ENCODE measurements at places on chromosomes 4 and X.

GRCh38 chrX:142043196-142043595 is 139.5 kb downstream of the MAGEC1 start:
- DNase-seq: no peak

GRCh38 chrX:20230406-20230805 is 36.3 kb downstream of the RPS6KA3 start:
- no peak for DNase-seq

DNA sequence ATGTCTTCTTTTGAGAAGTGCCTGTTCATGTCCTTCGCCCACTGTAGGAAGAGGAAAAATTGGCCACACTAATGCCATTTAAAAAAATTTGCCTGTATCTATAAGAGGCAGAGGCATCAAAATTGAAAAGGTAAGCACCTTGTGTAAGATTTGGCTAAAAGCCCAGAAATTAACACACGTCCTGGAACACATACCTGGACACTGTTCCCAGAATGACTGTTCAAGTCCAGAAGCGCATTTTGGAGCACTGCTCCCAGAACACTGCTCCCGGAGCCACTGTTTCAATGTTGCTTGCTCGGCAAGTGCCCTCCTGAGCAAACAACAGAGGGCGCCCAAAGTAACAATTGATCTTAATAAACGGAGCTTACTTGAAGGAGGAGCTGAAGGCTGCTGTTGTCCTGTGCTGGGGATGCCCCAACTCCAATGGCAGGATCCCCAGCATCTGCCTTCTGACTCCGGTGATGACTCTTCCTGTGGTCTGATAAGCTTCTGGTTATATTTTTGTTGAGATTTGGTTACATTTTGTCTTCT is 1958.6 kb downstream of the C4orf33 start:
- DNase-seq: peak; percentile 42

DNA sequence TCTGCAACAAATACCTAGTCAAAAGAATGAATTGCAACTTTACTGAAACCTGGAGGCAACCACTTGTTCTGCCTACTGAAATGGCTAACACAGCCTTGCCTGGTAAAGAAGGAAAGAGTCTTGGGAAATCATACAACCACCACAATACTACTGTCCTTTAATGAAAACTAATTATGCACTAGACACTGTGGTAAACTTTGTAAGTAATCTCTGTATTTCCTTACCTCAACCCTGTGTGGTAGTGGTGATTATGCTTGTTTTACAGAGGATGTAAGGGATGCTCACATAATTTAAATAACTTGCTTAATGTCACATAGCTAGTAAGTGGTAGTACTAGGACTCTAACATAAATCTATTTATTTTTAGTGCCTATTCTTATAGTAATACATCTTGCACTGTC is 44.7 kb downstream of the TMEM156 start:
- no peak for DNase-seq

DNA sequence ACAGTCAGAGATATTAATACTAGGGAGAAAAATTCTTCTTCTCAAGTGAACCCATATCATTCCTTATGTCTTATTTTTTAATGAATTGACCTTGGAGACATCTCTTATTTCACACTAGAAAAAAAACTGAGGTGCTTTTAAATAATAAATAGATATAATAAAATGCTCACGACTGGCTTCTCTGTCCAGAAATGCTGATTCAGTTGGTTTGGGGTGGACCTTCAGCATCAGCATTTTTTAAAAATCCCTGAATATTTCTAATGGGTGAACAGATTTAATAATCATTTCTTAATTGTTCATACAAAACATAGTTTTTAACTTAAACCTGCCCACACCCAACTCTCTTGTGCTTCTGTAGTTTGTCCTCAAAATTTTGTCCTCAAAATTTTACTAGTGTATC is 283.9 kb downstream of the TECRL start:
- no peak for DNase-seq

DNA sequence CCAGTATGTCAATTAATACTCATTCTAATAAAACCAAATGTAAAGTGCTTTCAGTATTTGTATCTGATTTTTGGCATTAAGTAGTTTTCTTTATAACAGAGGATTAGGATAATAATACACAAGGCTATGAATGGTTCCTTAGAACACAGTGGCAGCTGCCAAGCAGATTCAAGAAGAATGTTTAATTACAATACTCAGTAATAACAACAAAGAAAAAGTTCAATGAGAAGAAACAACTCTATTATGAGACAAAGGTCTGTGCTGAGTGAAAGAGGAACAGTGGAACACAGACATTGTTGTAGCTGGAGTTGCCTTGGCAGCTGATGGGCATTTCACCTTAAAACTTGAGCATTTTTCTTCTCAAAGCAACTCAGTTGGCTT is 502.6 kb upstream of the NR3C2 start:
- no peak for DNase-seq

DNA sequence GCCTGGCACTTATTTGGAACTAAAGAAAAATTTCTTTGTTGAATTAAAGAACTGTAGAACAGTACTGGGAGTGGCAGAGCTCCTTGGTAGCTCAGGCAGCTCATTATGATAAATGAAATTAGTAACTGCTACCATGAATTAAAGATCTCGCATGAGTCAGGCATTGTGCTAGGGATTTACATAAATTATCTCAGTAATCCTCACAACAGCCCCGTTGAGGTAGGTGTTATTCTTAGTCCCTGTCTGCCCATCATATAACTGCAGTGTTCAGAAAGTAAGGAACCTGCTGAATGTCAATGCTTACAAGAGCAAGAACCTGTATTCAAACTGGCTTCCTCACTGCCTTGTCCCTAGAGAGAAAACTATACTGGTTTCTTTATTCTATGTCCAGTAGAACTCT is 108.3 kb downstream of the NLGN4X start:
- no peak for DNase-seq

DNA sequence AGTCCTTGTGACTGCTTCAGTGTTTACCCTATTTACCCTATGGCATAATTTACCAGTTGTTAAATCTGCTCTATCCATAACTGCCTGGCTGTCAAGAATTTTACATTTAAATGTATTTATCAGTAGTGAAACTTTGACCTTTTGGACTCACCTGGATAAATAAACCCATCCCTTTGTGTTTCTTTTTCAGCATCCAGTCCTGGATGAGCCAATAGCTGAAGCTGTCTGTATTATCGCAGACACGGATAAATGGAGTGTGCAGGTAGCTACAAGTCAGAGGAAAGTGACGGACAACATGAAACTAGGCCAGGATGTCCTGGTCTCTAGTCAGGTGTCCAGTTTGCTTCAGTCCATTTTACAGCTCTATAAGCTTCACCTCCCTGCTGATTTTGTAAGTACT is 122.4 kb downstream of the FNIP2 start:
- no peak for DNase-seq

DNA sequence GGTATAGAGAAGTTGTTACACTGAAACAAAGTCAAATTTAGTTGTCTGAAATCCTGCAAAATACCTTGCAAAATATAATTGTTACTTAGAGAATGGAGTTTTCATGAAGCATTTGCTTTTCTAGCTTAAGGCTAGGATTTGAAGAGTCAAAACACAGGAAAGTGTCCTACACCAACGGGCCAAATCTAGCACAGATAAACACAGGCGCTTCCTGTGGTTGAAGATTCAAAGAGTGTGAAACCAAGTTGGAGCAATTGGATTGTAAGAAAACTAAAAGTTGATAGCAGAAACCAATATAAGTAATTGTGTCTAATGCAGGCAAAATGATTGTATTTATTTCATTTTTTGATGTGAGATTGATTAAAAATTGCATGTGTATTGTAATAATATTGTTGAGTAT is 2002.5 kb upstream of the TENM3 start:
- DNase-seq: no peak

DNA sequence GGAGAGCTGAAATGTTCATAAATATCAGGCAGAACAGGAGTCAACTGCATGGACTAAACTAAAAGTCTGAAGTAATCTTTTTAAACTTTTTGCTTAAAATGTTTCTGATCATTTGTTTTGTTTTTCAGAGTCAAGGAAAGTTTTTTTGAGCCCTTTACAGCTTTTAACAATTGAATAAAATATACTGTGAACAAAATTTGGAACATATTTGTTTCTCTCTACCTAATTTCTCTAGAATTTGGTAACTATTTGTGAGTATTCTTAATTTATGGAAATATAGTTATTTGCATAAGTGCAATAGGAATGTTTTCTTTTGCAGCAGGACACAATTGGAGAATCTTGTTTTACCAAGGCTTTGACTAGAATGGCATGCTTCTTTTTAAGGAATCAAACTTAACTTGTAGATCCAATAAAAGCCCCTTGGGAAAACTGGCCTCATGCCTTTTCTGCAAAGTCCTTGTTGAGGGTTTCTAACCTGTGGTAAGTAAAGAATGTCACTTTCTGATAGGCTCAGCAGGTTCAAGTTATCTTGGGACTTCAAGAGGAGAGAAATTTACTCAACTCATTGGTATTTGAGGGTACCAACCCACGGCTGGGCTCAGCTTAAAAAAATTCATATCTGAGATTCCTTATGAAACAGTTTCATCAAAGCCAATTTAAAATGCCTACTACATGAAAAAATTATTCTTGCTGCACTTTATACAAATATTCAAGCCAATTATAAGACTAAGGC is 91.5 kb downstream of the UPRT start:
- DNase-seq: no peak

- no peak for DNase-seq
Observed at GRCh38 chr4:187415231-187415630, 580.3 kb upstream of the ZFP42 start.

DNA sequence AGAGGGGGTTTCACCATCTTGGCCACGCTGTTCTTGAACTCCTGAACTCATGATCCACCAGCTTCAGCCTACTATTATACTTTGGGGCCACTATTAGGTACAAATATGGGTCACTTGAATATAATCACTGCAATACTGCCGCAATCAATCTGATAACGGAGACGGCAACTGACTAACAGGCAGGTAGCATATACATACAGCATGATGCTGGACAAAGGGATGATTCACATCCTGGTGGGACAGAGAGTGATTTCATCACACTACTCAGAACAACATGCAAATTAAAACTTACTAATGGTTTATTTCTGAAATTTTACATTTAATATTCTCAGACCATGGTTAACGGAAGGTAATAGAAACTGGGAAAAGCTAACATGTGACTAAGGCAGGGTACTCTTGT is 10.9 kb downstream of the LRBA start:
- no peak for DNase-seq

DNA sequence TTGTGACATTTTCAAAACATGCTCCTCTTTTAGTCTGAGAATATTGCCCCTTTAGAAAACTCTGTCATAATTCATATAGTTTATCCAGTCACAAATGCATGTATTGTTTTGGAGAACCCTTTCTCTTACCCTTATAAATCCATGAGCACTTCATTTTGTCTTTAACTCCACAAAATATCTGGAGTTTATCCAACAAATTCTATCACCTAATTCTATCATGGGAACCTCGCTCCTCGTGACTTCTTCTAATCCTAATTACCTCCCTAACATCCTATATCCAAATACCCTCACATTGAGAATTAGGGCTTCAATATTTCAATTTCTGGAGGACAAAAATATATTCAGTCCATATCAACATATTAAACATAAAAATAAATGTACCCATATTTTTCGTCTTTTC is 1565.9 kb downstream of the ARAP2 start:
- no peak for DNase-seq

- no peak for DNase-seq
Observed at GRCh38 chr4:123488916-123489315, 92.3 kb downstream of the SPRY1 start.

DNA sequence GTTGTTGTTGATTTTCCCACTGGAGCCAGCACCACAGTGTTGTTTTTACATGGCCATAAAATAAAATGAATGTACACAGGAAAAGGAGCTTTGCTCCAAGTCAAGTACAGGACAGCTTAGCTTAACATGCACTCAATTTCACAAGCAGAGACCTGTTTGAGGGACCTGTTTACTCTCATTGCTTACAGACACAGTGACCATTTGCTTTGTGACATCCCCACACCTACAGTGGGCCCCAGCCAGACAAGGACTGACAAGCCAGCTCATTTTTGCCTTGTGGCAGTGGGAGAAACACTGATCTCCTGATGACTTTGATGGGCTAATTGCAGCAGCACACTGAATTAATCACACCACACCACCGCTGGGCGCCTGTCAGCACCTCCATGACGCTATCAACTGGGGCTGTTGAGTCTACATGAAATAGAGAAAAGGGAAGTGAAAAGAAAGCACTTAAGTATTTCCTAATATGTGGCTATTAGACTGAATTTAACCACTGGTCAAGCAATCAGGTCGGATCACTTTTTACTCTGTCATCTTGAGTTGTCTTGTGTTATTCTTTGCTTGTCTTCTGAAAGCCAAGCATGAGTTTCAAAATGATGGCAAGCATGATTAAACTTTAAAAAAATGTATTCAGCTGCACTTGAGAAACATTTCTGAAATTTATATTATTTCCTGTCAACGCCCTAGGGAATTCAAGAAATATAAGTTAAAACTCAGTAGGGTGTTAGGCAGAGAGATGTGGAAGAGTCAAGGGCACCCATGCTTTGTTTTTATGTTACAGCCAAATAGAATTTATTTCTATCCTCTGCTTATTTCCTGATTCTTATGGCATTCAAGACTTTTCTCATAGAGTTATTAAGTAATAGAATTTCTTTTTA is 557.7 kb downstream of the RAB28 start:
- DNase-seq: no peak

DNA sequence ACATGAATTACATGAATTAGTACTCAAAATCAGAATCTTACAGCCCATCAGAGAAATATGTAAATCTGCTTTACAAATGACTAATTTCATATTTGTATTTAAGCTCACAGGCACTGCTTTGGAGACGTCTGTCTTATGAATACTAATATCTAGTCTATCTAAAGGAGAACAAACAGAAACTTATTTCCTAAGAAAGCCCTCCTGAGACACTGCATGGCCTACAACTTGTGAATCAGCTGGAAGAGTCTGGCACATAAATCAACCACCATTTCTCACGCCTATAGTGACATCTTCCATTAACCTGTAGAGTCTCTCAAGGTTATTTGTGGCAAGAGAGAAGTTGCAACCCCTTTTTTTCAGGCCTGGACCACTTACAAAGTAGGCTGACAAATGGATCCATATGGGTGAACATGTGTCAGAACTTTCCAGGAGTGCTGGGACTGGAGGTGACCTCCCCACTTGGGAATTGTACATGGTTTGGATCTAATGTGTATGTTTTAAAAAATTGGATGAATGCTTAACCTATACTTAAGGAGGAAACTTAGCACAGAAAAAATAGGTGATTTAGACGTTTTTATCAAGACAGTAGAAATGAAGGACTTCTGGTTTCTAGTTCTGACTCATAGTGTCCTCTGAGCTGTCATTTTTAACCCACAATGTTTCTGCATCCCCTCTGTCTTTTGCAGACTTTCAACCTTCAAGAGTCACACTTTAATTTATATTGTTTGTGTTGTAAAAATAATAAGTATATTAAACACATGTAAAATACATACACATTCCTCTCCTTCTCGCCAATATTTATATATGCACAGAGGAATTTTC is 83.2 kb upstream of the ARHGAP24 start:
- DNase-seq: no peak

GRCh38 chrX:31706466-31706865 is 634.6 kb upstream of the FTHL17 start:
- DNase-seq: no peak

DNA sequence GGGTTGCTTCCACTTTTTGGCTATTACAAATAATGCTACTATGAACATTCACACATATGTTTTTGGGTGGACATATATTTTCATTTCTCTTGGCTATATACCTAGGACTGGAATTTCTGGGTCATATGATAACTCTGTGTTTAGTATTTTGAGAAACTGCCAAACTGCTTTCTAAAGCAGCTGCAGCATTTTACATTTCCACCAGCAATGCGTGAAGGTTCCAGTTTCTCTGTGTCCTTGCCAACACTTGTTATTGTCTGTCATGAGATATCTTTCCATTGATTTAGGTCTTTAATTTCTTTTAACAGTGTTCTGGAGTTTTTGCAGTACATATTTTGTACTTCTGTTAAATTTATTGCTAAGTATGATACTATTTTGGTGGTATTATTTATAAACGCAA is 48.3 kb downstream of the CLCN5 start:
- DNase-seq: no peak

All from WTC11 (cell line).